Ecto neural progenitor cell (in vitro differentiated cells): ENCODE measurements at places on chromosomes 12 and 14.

DNA sequence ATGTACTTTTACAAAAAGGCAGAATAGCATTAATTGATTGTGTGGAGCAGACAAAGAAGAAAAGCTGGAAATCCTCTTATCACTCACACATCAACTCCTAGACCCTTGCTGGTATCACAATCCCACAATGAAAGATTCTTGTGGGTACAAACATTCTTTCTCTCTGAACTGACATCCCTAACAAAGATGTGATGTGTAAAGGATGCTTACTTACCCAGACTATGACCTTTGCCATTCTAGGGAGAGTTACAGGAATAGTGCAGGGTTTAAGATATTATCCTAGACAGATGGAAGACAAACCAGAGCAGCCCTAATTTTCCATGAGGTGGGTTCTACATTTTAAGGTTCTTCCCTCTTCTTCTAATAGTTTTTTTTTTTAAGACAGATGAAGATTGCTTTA lies 60.4 kb upstream of the SLC6A15 start:
- no peak for DNase-seq

DNA sequence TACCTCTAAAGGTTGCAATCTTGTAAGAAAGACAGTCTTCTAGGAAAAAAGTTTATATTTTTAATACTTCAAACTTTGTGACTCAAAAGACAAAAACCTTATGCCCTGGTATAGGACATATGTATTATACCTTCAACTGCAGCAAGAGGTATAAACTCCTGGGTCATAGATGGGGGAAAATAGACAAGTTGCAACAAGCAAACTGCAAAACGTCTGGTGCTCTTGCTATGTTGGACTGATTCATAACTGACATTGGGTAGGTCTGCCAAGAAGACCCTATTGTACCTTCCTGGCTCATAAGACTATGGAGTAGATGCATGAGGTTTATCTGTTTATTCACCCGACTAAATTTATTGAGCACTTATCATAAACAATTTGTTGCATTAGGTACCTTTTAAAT lies 40.9 kb downstream of the BEST3 start:
- no peak for DNase-seq

DNA sequence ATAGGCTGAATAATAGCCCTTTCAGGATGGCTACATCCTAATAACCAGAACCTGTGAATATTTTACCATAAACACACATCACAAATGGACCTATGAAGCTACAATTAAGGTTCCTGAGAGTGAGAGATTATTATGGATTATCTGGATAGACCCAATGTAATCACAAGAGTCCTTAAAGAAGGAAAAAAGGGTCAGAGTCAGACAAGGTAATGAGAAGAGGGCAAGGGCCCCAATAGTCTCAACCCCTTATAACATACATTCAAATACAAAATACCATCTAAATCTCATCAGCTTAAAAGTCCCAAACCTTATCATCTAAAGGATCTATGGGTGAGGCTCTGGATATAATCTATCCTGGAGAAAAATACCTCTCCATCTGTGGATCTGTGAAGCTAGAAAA lies 64.7 kb downstream of the GARIN6 start:
- DNase-seq: no peak

- DNase-seq: no peak
Observed at GRCh38 chr14:93322929-93323599, 9.8 kb downstream of the BTBD7 start.

- DNase-seq: no peak
Observed at GRCh38 chr12:19338405-19338804, 100.9 kb upstream of the AEBP2 start.

- DNase-seq: peak; percentile 41
Observed at GRCh38 chr14:104119119-104119487, 19.3 kb upstream of the KIF26A start.
